NCI-H1417 treated with DMSO at 0.1 percent for 48 hours (cell line): ENCODE measurements at places on chromosomes 4 and X.
A peak's percentile ranks its signal among the peaks of the same experiment; 100 is the strongest.

GRCh38 chr4:65661471-65661870, 8.8 kb downstream of the EPHA5 start:
- DNase-seq, result no peak

- no peak for DNase-seq
Measured at GRCh38 chr4:122766950-122767349, 34.4 kb downstream of the BBS12 start.

GRCh38 chrX:9878146-9878820, 88.9 kb upstream of the CLDN34 start:
- no peak for DNase-seq

- no peak for DNase-seq
Measured at GRCh38 chr4:4542774-4543485, 1.1 kb upstream of the STX18 start.

GRCh38 chr4:13546142-13546940, 2.0 kb upstream of the NKX3-2 start:
- DNase-seq, result no peak

- DNase-seq, result peak; percentile 14
Measured at GRCh38 chr4:52574036-52574435, 85.1 kb downstream of the USP46 start.

- peak; percentile 25 for DNase-seq
Measured at GRCh38 chrX:102155806-102156179, at the start of gene BEX5. Gene BEX5 (minus strand): TSS chrX:102155977. CDS start chrX:102154265, 1,712 bp downstream.
